Cardiac muscle cell (in vitro differentiated cells and primary cell): ENCODE measurements at places on chromosomes 1 and 21. TPM values are rescaled to one million over a fixed set of nuclear protein-coding genes. Genes with fewer than 3 reads are reported as not detected.

The DNAJC28 gene
- 1.8 and 2.3 TPM in 2 replicates for total RNA-seq

The ZNF648 gene
- total RNA-seq: 0.12 and 0.39 TPM in 2 replicates

- H3K4me3 ChIP-seq: no peak overlapping the region
- no peak overlapping the region for H3K27ac ChIP-seq
- no peak for DNase-seq
- H3K36me3 ChIP-seq: no peaks in the 10 kb centered on the region
- no peaks in the 10 kb centered on the region for H3K27me3 ChIP-seq
These were observed 70.0 kb upstream of the C21orf91 start for GRCh38 chr21:17889171-17889570.

- H3K27ac ChIP-seq: no peak overlapping the region
- H3K36me3 ChIP-seq: no peaks in the 10 kb centered on the region
- no peak overlapping the region for H3K4me3 ChIP-seq
- no peaks in the 10 kb centered on the region for H3K27me3 ChIP-seq
These were observed 267.3 kb upstream of the DUSP10 start for GRCh38 chr1:222009105-222009730.

DNA sequence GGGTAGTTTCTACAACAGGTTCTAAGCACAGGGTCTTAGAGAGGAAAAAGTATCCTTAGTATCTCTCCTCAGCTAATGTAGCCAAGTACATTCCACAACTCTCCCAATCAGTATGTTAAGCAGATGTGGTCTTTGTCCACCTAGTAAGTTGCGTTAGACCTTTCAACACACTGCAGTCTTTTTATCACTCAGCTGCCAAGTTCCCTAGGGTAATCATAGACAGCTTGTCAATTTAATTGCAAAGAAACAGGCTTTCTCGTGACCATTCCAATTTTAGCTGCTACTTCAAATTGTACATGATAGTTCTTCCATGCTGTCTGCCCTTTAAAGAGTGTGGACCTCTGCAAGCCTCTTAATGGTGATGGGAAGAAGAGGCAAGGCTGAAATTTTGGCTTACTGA is 211.8 kb upstream of the PKN2 start:
- no peaks in the 10 kb centered on the region for H3K27me3 ChIP-seq
- H3K27ac ChIP-seq: peak overlapping the region; percentile 79
- peaks cover 41% of the 10 kb centered on the region for H3K4me1 ChIP-seq

DNA sequence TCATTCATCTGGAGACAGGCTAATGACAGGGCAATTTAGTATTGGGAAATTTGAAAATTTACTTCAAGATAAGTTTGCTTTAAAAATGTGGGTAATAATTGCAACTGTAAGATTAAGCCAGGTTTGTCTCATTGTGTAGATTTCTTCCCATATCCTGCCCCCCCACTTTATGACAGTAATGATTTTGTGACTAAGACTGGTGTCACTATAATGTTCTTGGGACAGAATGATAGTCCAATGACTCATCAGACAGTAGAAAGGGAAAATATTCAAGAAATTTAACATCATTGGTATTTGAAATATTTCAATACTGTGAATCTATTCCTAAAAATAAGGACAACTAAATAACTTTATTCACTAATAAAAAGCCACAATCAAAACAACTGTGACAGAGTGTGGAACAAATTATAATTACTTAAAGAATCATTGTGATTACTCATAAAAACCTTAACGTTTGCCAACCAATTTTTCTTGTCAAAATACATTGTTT is 36.7 kb downstream of the FH start:
- H3K4me1 ChIP-seq: no peaks in the 10 kb centered on the region
- no peaks in the 10 kb centered on the region for H3K27me3 ChIP-seq
- H3K4me3 ChIP-seq: no peak overlapping the region
- H3K27ac ChIP-seq: no peak overlapping the region
- no peaks in the 10 kb centered on the region for H3K36me3 ChIP-seq

DNA sequence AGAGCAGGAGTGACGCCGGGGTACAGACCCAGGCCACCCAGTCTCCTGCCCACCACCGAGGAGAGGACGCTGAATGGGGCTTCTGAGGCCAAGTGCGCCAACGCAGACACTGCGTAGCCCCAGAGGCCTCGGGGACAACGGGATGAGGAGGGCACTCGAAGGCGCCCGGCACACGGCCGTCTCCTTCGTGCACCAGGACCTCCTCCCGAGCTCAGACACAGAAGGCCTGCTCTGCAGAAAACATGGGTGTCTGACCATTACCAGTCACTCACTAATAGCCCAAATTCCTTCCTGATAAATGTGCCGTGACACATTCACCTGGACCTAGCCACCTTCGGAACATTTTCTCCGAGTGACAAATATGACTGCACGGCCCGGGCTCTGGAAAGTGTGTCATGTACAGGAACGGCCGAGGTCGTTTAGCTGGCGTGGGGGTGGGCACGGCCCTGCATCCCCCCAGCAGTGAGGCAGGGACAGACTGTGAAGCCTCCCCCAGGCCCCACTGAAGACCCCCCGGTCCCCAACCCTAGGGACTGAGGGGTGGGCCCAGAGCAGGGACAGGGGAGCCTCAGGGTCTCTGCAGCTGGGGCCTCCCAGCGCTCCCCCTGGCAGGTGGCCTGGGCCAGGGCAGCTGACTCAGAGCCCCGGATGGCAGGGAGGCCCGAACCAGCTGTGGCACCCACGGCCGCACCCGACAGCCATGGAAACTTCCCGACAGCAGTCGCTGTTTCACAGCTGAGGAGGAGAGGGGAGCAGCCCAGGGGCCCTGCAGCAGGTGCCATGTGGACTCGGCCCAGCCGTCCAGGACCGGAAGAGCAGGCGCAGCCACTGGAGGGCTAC is 16.7 kb upstream of the COL6A2 start:
- H3K36me3 ChIP-seq: no peaks in the 10 kb centered on the region
- no peak overlapping the region for H3K27ac ChIP-seq
- no peak overlapping the region for H3K4me3 ChIP-seq
- H3K27me3 ChIP-seq: no peaks in the 10 kb centered on the region
- H3K4me1 ChIP-seq: no peaks in the 10 kb centered on the region
